ENCODE measurements at places on chromosomes 4 and X.
A peak's percentile ranks its signal among the peaks of the same experiment; 100 is the strongest.

DNA sequence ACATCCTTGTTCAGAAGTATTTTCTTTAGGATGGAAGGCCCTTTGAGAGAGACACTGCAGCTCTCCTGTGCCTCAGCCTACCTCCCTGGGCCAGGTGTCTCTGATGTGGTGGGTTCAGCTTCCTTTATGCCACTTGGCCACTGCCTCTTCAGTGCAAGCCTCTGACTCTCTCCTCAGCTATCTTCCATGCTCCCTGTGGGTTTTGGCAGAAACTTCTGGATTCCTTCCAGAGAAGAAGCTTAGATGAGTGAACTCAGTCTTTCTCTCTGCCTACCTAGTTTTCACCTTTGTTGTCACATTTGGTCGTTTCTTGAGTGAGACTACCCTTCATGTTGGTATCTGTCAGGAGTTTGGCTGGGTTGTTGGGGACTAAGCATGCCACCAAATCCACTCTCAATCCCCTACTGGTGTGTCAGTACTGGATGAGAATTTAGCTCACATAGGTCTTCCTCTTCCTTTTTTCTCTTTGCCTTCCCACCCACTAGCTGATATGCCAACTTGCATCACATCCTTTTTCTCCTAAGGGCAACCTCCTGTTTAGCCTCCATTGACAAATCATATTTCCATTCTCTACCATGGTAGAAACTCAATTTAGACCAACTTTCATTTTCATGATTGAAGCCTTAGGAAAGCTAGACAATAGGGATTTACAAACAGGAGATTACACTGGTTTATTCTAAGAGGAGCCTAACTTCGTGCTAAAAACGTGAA is 32.0 kb downstream of the IL15 start:
- DNase-seq = no peak

- no peak for DNase-seq
Measured at GRCh38 chrX:108947205-108947604, 210.8 kb upstream of the IRS4 start.

DNA sequence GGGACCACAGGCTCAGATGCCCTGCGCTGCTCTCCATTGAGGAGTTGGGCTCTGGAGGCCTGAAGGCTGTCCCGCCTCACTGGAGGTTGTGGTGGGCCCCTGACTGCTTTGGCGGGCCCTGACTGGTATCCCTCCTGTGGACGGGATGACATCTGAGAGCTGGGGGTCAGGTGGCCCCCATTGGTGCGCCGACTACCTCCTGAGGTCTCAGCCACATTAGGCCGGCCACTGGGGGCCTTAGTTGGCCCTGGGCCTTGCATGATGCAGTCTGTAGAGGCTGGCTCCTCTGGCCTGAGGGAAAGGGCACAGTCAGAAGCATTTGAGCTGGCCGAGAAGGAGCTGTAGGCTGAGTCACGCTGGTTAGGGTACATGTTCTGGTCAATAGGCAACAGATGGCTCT is 164.5 kb upstream of the DGKK start:
- no peak for DNase-seq

- DNase-seq = no peak
Measured at GRCh38 chrX:119107206-119107605, 20.4 kb downstream of the KIAA1210 start.

DNA sequence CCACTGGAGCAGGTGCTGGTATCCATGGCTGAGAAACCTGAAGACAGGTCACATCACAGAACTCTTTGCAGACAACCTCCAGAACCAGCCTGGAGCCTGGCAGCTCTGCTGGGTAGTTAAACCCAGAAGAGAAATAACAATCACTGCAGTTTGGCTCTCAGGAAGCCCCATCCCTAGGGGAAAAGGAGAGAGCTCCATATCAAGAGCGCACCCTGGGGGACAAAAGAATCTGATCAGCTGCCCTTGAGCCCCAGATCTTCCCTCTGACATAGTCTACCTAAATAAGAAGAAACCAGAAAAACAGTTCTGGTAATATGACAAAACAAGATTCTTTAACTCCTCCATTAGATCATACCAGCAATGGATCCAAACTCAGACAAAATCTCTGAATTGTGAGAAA is 823.2 kb upstream of the FRG1 start:
- DNase-seq = no peak

DNA sequence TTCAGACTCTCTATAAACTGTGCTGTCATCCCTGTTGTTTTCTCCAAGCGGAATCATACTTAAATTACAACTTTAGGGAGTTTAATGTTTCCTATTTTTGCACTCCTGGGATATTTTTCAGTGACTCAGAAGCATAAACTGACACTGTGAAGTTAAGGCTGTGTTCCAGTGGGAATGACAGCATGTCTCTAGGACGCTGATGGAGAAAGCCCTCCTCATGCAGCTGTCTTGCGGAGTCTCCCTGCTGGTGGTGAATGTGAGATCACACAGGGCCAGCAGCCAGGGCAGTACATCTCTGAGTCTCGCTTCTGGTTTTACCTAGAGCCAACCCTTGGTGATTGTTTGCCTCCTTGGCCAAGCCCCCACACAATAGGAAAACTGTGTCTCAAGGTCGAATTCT is 53.3 kb downstream of the NFKB1 start:
- DNase-seq = peak; percentile 66

- DNase-seq = peak; percentile 64
Measured at GRCh38 chr4:47913861-47914219, 543 bp downstream of the NFXL1 start.

GRCh38 chr4:21858971-21859370 is 89.6 kb downstream of the KCNIP4 start:
- no peak for DNase-seq

- DNase-seq = no peak
Measured at GRCh38 chrX:119516157-119516702, 48.0 kb downstream of the SLC25A5 start.

DNA sequence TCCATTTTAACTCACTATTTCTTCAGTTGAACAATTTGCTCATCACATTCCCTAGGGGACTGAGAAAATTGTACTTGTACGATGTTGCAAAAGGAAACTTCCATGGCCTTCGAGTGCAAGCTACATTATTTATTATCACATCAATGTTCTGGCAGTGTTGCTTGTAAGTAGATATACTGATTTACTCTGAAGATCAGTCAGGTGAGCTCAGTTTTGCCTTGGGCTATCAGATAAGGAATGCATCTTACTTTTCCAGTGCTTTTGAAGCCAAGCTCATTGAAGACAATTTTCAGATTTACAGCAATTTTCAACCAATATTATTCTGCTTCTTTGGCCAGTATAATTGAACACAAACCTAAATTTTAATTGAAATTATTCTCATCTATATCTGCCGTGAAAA is 1296.9 kb downstream of the RAPGEF2 start:
- no peak for DNase-seq

DNA sequence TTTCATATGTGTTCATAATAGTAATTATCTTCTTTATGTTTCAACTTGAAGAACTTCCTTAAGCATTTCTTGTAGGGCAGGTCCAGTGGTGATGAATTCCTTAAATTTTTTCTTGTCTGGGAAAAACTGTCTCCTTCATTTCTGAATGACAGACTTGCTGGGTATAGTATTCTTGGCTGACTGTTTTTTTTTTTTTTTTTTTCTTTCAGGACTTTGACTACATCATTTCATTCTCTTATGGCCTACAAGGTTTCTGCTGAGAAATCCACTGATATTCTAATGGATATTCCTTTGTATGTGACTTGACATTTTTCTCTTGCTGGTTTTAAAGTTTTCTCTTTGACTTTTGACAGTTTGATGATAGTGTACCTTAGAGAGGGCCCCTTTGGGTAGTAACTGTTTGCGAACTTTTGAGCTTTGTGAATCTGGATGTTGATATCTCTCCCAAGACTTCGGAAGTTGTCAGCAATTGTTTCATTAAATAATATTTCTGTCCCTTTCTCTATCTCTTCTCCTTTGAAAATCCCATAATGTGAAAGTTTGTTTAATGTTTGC is 54.2 kb downstream of the EDA start:
- DNase-seq = no peak

GRCh38 chr4:35695003-35695402 is 549.3 kb downstream of the ARAP2 start:
- no peak for DNase-seq

- DNase-seq = no peak
Measured at GRCh38 chr4:74675673-74676279, 118.5 kb downstream of the BTC start.

GRCh38 chr4:102216666-102217065 is 128.6 kb downstream of the SLC39A8 start:
- DNase-seq = no peak

GRCh38 chrX:153953342-153953830 is 8.9 kb upstream of the RENBP start:
- DNase-seq = peak; percentile 93

DNA sequence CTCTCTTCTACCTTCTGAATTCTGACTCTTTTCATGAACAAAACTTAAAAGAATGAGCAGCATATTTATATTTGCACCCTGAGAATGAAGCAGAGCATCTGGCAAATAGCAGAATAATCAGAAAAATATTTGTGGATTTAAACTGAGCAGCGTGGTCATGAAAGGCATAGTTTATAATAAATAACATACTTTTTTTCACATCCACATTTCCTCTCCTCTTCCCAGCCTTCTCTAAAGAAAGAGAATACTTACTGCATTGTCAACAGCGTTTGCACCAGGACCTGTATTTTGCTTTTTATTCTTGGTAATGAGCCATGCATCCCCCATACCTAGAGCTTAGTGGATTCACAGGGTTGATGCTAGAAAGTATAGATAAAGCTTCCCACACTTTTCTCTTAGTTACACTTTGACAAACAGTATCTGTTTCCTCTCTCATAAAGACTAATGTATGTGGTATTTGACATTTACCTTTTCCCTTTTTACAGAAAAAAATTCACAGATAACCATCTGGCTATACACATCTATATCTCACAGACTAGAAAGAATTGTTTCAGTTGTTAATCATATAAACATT is 131.5 kb downstream of the PRSS12 start:
- no peak for DNase-seq

GRCh38 chrX:109635146-109635545 is 10.2 kb upstream of the KCNE5 start:
- no peak for DNase-seq

- DNase-seq = no peak
Measured at GRCh38 chrX:132533409-132533808, 44.6 kb upstream of the MBNL3 start.

Data from aorta (tissue), 5 donors.